ENCODE measurements at places on chromosomes 2 and 18. TPM values are rescaled to one million over a fixed set of nuclear protein-coding genes. Genes with fewer than 3 reads are reported as not detected.

DNA sequence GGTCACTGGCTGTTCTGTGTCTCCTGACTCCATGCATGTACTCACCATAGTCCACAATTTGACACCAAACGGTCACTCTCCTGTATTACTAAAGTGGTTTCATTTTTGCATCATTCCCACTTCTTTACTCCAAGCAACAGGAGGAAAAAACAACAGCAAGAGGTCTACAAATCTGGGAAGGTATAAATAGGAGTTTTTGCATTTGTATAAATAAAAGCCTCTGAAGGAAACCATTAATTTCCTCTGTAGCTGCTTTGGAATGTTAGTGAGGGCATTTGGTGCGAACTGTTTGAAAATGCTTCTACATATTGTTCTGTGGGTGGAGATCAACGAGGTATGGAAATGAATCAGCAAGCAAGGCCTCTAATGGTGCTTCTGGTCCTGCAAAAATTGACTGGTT is 148.5 kb upstream of the DLX2 start:
- no peak overlapping the region for H3K4me3 ChIP-seq
- no peaks in the 10 kb centered on the region for H3K4me1 ChIP-seq
- no peak for DNase-seq
- H3K27me3 ChIP-seq = no peaks in the 10 kb centered on the region
- no peak overlapping the region for H3K27ac ChIP-seq

Gene CFAP221
- total RNA-seq = not detected

- H3K4me3 ChIP-seq = no peak overlapping the region
- H3K27ac ChIP-seq = no peak overlapping the region
- H3K4me1 ChIP-seq = no peaks in the 10 kb centered on the region
- DNase-seq = no peak
Measured at GRCh38 chr2:1701020-1701419, 43.3 kb downstream of the PXDN start.

DNA sequence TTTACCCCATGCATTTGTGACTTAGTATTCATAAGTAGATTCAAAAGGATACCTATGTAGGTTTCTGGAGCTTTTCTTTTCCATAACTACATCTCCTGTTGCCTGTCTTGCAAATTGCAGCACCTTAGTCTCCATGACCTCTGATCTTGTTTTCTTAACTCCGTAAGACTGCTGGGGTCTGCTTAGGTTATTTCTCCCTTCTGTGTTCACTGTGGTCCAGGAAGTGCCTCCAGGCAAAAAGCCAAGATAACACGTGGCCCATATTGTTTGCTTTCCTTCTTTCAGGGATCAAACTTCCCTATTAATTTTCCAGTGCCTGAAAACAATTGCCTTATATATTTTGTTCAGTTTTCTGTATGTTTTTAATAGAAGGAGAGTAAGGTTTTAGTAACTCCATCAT is 86.4 kb downstream of the GCA start:
- no peak overlapping the region for H3K4me3 ChIP-seq
- no peaks in the 10 kb centered on the region for H3K27me3 ChIP-seq
- DNase-seq = no peak

- H3K4me3 ChIP-seq = no peak overlapping the region
- no peaks in the 10 kb centered on the region for H3K36me3 ChIP-seq
- no peak overlapping the region for H3K27ac ChIP-seq
- no peak for DNase-seq
Measured at GRCh38 chr18:67926929-67927864, 410.7 kb upstream of the DSEL start.

- no peak overlapping the region for H3K27ac ChIP-seq
- H3K4me3 ChIP-seq = no peak overlapping the region
- H3K4me1 ChIP-seq = no peaks in the 10 kb centered on the region
- no peak for DNase-seq
- no peaks in the 10 kb centered on the region for H3K27me3 ChIP-seq
Measured at GRCh38 chr18:68298330-68298729, 416.6 kb downstream of the TMX3 start.

DNA sequence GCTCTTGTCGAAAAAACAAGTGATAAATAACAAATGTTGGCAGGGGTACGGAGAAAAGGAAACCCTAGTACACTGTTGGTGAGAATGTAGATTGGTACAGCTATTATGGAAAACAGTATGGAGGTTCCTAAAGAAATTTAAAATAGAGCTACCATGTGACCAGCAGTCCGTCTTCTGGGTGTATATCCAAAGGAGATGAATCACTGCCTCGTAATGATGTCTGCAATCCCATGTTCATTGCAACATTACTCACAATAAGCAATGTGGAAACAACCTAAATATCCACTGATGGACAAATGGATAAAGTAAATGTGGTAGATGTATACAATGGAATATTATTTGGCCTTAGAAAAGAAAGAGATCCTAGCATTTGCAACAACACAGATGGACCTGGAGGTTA is 50.6 kb downstream of the SLC16A14 start:
- H3K36me3 ChIP-seq = no peaks in the 10 kb centered on the region
- H3K27ac ChIP-seq = no peak overlapping the region
- no peak overlapping the region for H3K4me3 ChIP-seq
- H3K4me1 ChIP-seq = no peaks in the 10 kb centered on the region
- H3K27me3 ChIP-seq = no peaks in the 10 kb centered on the region

Data from CD8-positive, alpha-beta memory T cell (primary cell).